ELR (cell line): ENCODE measurements at places on chromosomes 1 and 21.
A peak's percentile ranks its signal among the peaks of the same experiment; 100 is the strongest.

- DNase-seq = no peak
Measured at GRCh38 chr1:155499263-155499662, 63.3 kb downstream of the ASH1L start.

DNA sequence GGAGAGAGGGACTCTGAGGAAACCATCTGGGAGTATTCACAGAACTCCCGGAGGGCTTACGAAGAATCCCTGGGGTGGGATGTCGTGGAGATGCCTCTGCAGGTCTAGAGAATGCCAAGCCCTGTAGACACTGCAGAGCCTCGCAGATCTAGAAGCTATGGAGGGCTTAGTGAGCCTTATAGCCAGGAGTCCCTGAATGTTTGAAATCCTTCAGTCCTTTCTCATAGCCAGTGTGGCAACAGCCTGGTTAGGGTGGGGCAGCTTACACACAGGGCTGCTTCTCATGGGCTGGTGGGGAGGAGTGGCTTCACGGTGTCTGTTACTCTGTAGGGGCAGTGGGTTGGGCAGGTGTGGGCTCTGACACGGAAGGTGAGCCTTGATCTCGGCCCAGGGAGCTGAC, 44.2 kb upstream of the KDM4A start:
- no peak for DNase-seq

GRCh38 chr1:3501856-3502640, 47.6 kb downstream of the ARHGEF16 start:
- DNase-seq = peak; percentile 38

DNA sequence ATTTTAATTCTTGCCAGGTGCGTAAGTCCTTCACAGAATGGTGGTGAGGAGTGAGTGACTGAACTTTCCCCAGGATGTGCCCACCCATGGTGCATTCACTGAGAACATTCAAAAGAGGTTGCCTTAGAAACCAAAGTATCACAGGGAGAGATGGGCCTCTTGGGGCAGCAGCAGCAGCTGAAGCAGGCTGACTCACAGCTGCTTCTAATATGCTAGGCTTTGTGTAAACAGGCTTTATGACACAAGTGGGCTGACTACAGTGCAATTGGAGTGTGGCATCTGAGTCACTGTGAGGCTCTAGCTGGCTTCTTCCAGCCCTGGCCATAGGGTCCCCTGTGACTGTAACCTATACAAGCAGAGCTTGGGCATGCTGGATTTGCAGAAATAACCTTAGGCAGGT, 12.6 kb downstream of the PIGP start:
- DNase-seq = peak; percentile 95

DNA sequence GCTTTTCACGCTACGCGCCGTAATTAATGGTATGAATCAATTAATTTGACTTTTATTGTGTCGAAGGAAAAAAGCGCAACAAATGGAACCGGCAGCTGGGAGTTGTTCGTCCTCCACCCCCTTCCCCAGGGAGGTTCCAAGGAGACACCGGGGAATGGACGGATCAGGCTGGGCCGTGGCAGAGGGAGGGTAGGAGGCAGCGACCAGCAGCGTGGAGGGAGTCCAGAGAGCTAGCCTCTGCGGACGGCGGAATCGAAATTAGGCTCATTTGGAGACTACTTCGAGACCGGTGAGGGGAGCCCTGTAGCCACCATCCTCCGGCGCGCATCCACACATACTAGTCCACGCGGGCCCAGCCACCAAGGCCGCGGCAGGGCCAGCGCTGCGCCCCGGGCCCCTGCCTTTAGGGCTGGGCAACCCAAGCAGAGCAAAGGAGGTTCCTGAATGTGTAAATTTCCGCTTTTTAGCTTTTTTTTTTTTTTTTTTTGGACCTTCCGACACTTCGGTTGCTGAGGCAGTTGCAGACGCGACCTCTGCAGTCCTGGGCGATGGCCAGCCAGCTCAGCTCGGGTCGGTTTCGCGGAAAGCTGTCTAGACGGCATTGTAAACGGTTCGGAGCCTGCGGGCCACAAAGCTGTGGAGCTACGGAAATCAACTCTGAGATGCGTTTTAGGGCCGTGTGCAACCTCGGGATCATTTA, 2.2 kb upstream of the FOXD3 start:
- no peak for DNase-seq

GRCh38 chr1:60904099-60904851, 178.1 kb upstream of the NFIA start:
- DNase-seq = no peak

GRCh38 chr1:23381233-23381885, 11.7 kb upstream of the ZNF436 start:
- DNase-seq = no peak

GRCh38 chr1:222974496-222974895, 159.7 kb downstream of the DISP1 start:
- peak; percentile 91 for DNase-seq

DNA sequence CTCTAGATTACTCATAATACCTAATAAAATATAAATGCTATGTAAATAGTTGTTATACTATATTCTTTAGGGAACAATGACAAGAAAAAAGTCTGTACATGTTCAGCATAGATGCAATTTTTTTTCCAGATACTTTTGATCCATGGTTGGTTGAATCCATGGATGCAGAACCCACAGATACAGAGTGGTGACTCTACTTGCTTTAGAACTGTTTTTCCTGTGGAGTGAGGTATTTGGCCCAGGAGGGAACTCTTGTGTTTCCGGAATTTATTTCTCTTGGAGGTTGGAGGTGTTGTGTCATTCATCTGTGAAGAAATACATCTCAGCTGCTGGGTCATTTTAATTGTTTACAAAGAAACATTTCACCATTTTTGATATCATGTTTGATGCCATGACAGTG, 28.7 kb downstream of the TMEM200B start:
- DNase-seq = no peak

DNA sequence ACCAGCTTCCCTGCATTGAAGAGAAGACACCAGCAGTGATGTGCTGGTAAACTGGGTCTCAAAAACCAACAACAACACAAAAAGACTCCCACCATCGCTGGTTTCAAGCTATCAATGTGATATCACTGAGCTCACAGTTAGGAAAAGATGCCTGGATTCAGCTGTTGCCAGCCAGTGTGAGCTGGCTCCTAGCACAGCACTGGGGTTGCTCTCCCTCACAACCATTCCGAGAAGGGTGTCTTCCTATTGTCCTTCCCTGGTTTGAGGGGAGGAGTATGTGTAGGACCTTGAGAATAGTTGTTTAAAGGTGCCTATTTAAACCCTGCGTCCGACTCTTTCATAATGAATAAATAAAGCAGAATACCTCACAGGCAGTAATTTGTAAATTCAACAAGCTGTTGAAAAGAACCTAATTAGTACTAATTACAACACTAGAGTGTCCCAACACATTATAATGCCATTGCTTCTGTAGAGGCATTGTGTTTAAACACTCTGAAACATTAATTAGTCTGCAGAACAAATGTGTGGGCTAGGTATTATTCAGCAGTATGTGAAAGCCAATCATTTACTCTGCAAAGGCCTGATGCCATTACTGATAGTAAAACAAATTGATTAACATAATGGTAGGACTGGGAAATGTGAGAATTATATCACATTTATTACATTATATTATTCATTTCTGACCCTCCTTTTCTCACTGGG, 17.2 kb downstream of the NIBAN1 start:
- no peak for DNase-seq
